Stimulated activated CD4-positive, alpha-beta T cell treated with anti-CD3 and anti-CD28 coated beads, Interleukin-12 subunit alpha, Interleukin-12 subunit beta, amount 100 ng/mL, for 4 hours (primary cell): ENCODE measurements at places on chromosomes 6 and 20.

GRCh38 chr6:22756365-22756764 is 187.0 kb downstream of the HDGFL1 start:
- no peak for DNase-seq

GRCh38 chr20:32337937-32338661 is 20.0 kb upstream of the ASXL1 start:
- no peak for DNase-seq

DNA sequence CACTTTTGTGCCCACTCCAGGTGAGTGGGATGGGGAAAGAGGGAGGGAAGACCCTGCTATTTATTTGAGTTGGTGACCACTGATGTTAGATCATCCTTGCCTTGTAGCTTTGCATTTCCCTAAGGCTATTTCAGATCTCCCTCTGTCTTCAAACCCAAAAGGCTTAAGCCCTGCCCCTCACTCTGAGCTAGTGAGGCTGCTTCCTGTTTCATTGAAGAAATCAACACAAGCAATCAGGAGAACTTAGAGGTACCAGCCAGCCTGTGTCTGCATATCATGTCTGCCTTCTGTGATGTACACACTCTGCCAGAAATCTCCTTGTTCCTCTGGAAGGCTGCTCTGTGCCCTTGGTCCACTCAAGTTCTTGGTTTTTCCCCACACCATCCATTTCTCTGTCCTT is 135.3 kb downstream of the ARID1B start:
- no peak for DNase-seq

GRCh38 chr6:42022755-42023384 is 27.5 kb upstream of the TAF8 start:
- DNase-seq: no peak
